ENCODE measurements at places on chromosomes 1 and 21.
A peak's percentile ranks its signal among the peaks of the same experiment; 100 is the strongest.

- no peak for DNase-seq
These were observed 917 bp downstream of the STX12 start for GRCh38 chr1:27773826-27774445.

- no peak for DNase-seq
These were observed 518 bp upstream of the SHE start for GRCh38 chr1:154502744-154503115.

DNA sequence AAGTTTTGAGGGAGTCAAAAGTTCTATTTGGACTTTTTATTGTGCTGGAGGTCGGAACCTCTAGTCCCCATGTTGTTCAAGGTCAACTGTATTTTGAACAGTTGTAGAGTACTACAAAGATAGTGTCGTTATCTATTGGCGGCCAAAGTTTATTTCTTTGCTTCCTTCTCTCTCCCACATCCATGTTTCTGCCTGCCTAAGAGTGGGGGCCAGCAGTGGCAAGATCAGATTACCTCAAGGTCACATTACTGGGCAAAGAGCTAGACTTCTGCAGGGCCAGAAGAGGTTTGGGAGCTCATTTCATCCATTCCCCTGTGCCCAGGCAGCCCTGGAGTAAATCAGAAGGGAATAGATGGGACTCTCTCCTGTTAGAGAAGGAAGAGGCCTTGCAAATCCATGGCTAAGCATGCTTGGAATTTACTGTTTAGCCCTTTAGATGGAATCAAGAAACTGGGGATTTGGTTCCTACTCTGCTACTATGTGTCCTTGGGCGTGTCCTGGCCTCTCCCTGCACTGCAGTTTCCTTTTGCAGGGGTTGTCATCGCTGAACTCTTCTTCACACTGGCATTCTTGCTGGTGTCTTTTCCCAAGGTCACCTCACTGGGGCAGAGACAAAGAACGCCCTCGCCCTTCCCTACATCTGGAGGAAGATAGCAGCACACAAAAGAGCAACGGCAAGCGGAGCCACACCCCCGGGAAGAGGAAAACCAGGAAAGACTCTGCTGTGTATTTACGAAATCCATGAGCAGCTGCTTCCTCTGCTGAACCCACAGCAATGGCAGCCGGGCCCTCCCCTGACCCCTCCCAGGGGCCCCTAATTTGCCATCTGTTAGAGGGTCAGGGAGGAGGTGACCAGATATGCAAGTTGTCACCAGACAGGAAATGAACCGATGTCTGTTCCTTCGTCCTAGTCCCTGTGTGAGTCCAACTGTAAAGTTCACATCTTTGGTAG is 73.3 kb downstream of the PLPP3 start:
- DNase-seq, result no peak

DNA sequence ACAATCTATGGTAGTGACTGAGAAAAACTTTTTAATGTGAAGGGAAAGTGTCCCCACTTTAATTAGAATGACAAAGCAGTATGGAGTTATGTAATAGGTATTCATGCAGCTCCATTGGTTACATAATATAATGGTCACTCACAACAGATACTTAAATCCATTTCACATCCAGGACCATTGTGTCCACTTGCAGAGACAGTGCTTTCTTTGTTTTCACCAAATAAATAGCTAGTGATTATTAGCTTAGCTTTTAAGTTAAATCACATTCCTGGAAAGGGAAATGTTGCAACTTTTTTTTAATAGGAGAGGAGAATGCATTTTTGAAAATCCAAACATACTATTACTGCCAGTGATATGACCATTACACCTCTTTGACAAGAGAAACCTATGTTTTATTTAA is 22.9 kb downstream of the RGL1 start:
- no peak for DNase-seq

- no peak for DNase-seq
These were observed 232.8 kb downstream of the USH2A start for GRCh38 chr1:216190438-216190837.

GRCh38 chr1:97047421-97047793 is 325.8 kb downstream of the PTBP2 start:
- no peak for DNase-seq

GRCh38 chr1:228794173-228794572 is 58.9 kb downstream of the RHOU start:
- no peak for DNase-seq

DNA sequence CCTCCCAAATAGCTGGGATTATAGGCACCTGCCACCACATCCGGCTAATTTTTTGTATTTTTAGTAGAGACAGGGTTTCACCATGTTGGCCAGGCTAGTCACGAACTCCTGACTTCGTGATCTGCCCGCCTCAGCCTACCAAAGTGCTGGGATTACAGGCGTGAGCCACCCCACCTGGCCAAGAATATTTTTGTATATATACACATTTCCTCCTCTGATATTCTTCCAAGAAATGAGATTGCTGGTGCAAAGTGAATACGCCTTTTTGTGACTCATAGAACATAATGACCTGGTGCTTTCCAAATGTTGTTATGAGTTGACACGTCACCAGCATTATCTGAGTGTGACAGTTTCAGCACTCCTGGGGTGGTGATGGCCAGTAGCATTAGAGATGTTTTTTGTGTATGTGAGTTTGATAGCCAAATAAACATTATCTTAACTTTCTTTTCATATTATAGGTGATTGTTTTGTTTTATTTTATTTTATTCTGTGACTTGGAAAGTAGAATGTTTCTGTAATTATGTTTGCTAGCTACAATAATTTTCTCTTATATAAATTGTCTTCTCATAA is 54.9 kb downstream of the KCNK1 start:
- no peak for DNase-seq

- peak; percentile 18 for DNase-seq
These were observed 141.4 kb upstream of the ARHGEF16 start for GRCh38 chr1:3312898-3313575.
